ENCODE measurements at places on chromosomes 11 and 22.

GRCh38 chr11:105881027-105881426 is 141.0 kb downstream of the MSANTD4 start:
- DNase-seq, result no peak

DNA sequence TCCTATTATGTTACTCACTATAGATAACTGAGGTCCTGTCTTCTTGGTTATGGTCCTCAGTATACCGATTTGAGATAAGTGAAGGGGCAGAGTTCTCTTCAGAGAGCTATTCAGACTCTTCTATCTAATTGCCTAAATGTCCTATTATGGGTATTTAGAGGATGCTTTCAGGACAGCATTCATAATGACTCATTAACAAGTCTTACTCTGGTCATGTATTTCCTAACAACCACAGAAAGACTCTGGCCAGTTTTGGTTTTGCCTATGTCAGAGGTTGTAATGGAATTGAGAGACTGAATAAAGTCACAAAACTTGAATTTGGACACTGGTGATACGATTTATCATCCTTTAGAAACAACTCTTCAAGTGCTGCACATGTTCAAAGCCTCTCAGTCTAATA is 1233.0 kb downstream of the JRKL start:
- DNase-seq, result no peak

DNA sequence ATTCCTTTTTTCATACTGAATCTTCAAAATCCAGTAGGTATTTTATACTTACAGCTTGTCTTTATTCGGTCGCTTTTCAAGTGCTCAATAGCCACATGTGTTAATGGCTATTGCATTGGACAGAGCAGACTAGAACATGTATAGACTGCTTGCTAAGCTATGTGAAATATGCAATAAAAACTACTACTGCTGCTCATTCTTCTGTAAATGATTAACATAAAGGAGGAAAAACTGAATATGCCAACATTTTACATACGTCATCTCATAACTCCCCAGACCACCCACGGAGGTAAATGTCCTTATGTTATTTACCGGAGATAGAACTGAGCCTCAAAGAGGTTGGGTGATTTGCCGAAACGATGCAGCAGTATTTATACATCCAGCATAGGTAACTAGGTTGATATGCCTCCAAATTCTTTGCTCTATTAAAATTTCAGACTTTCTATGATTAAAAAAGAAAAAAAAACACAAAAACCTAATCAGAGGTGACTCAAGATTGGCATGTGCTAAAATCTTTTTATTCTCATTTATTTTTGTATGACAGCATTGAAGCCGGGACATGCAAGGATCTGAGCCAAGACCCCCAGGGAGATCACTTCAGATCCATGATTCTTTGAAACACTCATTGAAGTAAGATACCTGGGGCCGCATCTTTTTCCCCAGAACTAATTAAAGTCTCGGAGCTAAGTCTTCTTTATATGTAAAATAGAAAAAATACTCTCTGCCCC is 78.5 kb upstream of the OR5AK2 start:
- DNase-seq, result no peak

- no peak for DNase-seq
Measured at GRCh38 chr11:131418189-131418588, 47.8 kb downstream of the NTM start.

DNA sequence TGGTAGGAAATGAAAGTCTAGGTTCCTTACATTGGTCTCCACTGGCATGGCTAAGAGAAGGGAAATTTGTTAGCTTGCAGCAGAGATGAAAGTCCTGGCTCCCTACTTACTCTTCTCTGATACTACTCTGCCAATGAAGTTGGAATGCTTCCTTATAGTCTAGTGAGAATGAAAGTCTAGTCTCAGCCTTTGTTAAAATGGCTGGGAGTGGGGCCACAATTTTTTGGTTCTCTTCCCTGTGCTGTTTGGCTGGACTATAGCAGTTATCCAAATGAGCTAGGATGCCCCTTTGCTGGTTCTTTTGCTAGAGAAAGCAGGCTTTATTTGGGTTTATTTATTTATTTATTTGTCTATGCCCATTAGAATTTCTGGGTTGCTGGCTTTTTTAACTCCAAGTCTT is 414.3 kb downstream of the AASDHPPT start:
- DNase-seq, result no peak

GRCh38 chr22:26536056-26536761 is 23.9 kb upstream of the TFIP11 start:
- no peak for DNase-seq

DNA sequence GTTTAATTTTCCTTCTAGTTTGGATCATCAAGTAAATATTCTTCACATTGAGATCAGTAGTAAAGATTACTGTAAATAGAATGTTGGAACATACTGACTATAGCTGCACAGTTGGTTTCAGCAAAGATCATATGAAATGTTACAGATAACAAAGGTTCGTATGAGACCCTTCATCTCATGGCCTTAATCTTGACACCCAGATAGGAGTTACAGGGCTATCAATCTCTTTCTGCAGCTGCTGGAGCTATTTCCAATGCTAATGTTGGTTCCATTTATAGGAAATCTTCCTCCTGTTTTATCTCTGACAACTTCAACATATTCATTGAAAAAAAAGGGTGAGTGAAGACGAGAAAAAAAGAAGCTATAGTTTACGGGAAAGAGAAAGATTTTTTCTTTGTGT is 495.6 kb downstream of the JRKL start:
- no peak for DNase-seq

- DNase-seq, result no peak
Measured at GRCh38 chr22:39251762-39252460, 7.1 kb upstream of the PDGFB start.

DNA sequence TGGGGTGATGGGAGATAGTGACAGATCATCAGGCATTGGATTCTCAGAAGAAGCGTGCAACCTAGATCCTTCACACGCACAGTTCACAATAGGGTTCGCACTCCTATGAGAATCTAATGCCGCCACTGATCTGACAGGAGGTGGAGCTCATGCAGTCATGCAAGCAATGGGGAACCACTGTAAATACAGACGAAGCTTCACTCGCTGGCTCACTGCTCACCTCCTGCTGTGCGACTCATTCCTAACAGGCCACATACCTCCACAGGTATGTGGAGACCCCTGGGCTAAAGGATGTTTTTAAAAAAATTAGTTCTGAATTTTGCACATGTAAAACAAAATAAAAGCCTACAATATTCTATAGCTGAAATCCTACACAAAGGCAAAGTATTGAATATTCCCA is 20.5 kb upstream of the TEAD1 start:
- no peak for DNase-seq
